ENCODE measurements at places on chromosomes 1 and 21. TPM values are rescaled to one million over a fixed set of nuclear protein-coding genes. Genes with fewer than 3 reads are reported as not detected.

The SYT11 gene
- 11.2 TPM for total RNA-seq

The CD48 gene
- total RNA-seq = 5.2 TPM

The TFF1 gene
- total RNA-seq = not detected

The A3GALT2 gene
- total RNA-seq = not detected

The FCGR2B gene
- 74.9 TPM for total RNA-seq

GRCh38 chr21:33042812-33043211 lies 17.1 kb downstream of the OLIG2 start:
- DNase-seq = no peak

DNA sequence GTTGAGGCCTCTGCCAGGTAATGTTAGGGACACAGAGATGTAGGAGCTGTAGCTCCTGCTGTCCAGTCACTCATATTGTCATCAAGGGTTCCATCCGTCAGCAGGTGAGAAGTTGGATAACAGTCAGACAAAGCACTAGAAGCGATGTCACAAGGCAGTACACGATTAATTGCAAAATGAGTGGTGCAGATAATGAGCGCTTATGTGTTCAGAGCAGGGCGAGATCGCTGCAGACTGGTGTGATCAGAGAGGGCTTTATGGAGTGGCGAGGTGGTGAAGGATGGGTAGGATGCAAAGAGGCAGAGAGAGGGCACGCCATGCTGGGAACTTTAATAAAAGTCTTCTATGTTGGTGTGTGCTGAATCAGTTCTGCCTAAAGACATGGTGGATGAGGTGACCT lies 8.8 kb downstream of the TMCC2 start:
- DNase-seq = no peak

DNA sequence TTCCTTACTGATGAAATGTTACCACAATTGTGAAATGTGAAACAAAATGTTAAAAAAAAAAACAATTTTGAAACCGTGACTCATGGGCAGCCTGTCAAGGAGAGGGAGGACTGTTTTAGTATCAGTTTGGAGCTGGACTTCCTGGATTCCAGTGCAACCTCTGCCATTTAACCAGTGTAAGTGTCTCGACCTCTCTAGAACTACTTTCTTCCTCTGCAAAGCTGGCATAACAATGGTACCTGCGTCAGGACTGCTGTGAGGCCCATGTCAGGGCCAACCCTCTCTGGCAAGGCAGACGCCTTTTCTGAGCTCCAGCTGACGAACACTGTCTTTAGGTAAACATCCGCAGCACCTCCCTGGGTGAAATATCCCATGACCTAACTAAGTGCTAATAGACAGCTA lies 20.9 kb downstream of the URB1 start:
- DNase-seq = no peak

GRCh38 chr1:205523261-205523890 lies 18.9 kb downstream of the CDK18 start:
- no peak for DNase-seq

GRCh38 chr1:52919051-52919722 lies 2.4 kb downstream of the ECHDC2 start:
- no peak for DNase-seq
